Spinal cord (tissue), 10 donors: ENCODE measurements at places on chromosomes 5 and 9. TPM values are rescaled to one million over a fixed set of nuclear protein-coding genes. Genes with fewer than 3 reads are reported as not detected.
A peak's percentile ranks its signal among the peaks of the same experiment; 100 is the strongest.

DNA sequence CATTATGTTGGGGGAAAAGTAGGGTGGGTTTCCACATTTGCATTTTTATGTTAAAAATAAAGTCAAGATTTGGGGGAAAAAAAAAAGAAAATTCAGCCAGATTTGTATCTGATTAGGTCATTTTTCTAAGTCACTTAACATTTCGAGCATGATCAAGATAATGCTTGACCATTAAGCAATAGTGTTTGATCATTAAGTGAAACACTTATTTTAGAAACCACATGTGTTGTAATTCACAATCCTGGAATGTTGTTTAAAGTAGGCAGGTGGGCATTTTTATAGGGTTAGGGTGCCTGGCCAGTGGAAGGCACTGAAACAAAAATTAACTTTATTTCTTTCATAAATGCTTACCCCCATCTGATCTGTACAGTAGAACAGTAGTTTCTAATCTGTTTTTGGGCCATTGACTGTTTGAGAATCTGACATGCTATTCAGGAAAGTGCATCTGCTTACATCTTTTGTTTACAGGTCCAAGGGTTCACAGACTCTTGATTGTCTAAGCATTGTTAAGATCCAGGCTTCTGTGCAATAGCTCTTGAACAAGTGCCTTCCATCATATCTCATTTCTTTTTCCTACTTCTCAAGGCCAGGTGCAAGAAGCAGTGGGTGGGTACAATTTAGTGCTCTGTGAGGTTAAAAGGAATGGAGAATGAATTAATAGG is 9.1 kb downstream of the ZCCHC9 start:
- no peak for DNase-seq

GRCh38 chr5:82225525-82226172 is 52.5 kb downstream of the RPS23 start:
- peak; percentile 95 for DNase-seq

DNA sequence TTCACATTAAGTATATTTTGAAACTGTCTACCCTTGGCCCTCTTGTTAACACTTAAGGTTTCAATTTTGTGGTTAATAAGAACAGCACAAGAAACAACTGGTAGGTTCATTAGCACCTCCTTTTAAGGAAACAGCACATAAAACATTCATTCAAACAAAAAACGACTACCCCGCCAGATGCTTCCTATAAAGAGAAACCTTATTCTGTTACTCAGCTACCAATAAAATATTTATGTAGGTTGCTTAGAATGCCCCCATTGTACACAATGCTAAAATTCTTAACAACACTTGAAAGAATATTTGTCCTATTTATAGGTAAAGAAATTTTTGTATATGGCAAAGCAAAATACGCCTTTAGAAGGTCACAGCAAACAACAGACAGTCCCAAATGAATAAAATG is 23.2 kb downstream of the CDK5RAP2 start:
- DNase-seq = no peak

DNA sequence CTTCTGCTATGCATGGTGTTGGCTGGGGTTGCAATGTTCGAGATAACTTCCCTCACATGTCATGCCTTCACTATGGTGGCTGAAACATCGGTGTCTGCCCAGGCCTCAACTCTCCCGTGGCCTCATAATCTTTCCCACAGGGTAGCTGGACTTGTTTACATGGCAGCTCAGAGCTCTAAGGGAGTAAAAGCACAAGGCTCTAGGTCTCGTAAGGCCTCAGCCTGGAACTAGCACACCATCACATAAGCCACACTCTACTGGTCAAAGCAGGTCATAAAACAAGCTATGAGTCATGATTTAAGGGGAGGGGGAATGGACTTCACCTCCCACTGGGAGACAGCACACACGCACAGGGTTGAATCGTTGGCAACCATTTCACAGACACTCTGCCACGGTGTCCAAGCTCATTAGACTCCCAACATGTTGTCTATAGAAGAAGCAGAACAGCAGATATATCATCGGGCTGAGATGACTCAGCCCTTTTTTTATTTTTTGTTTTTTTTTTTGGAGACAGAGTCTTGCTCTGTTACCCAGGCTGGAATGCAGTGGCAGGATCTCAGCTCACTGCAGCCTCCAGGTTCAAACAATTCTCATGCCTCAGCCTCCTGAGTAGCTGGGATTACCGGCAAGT is 66.8 kb upstream of the IL17B start:
- no peak for DNase-seq

- DNase-seq = no peak
These were observed 67.6 kb downstream of the ANKRD33B start for GRCh38 chr5:10631316-10631996.

The DPH7 gene
- 43.2 TPM for total RNA-seq
